NCI-H526 (cell line): ENCODE measurements at places on chromosomes 3 and 15.
A peak's percentile ranks its signal among the peaks of the same experiment; 100 is the strongest.

DNA sequence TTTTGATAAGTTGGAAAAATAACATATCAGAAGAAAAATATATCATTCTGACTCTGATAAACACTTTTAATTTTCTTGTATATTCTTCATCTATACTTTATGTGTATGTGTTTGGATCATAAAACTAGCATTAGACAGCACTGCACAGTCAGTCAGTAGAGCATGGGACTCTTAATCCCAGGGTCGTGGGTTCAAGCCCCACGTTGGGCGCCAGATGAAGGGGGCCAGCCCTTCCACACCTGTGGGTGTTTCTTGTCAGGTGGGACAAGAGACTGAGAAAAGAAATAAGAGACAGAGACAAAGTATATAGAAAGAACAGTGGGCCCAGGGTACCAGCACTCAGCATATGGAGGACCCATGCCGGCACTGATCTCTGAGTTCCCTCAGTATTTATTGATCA, 546.0 kb upstream of the NR2F2 start:
- DNase-seq = no peak

DNA sequence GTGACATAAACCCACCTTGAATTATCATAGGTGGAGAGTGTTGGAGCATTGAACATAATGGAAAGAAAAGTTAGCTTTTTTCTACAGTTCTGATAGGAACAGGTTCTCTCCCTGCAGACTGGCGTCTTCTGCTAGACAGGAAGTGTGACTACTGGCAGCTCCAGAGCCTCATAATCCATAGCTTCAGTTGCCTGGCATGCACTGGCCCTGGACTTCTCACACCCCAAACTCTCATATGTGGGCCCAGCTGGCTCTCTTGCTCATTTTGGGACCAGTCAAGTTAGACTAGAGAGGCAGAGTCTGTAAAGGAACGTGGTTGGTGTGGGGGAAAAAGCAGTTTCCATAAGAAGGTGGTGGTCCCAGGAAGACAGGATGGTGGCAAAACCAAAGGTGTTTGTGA, 180.1 kb downstream of the VGLL4 start:
- DNase-seq = no peak

DNA sequence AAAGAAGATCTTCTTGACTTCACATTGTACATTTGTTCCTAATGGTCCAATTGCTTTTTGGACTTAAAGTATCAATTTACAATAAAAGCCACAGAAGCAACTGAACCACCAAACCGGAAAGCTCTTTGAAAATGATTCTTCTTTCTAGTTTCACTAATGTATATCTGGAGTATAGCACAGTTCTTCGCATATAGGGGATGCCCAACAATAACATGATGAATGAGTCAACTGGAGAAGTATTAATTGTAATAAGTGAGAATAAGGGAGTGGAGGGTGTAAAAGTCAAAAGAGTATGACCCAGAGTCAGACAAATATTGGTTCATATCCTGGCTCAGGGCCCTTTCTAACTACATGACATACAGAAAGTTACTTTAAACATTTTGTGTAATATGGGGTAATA, 425.2 kb downstream of the ZBTB20 start:
- no peak for DNase-seq

DNA sequence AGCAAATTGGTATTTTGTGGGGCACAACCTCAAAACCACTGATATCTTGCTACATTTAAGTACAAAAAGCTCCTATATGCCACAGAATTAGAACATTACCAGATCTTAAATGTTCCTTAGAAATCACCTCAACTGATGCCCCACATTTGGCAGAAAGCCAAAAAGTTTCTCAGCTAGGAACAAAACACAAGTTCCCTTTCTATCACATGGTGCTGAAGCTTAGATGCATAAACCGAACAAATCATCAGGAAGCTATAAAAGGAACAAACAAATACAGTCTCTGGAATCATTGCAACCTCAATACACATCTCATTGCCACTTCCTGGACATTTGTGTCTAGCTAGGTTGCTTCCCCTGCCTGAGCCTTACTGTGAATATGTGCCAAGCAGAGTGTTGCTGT, 492.6 kb downstream of the LPP start:
- no peak for DNase-seq

GRCh38 chr3:143478115-143478693, 358.6 kb downstream of the CHST2 start:
- DNase-seq = no peak

DNA sequence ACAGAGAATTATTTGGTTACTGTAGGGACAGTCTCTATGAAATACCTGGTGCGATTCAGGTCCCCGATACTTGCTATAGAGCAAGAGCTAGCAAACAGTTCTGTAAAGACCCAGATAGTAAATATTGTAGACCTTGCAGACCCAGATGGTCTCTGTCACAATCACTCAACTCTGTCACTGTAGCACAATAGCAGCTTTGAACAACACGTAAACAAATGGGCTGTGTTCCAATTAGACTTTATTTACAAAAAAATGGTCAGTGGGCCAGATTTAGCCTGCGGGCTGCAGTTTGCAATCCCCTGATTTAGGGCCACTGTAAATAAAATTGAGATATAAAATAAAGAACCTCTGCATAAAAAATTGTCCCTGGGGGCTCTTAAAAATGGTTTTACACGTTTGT, 127.7 kb downstream of the SV2B start:
- peak; percentile 75 for DNase-seq

DNA sequence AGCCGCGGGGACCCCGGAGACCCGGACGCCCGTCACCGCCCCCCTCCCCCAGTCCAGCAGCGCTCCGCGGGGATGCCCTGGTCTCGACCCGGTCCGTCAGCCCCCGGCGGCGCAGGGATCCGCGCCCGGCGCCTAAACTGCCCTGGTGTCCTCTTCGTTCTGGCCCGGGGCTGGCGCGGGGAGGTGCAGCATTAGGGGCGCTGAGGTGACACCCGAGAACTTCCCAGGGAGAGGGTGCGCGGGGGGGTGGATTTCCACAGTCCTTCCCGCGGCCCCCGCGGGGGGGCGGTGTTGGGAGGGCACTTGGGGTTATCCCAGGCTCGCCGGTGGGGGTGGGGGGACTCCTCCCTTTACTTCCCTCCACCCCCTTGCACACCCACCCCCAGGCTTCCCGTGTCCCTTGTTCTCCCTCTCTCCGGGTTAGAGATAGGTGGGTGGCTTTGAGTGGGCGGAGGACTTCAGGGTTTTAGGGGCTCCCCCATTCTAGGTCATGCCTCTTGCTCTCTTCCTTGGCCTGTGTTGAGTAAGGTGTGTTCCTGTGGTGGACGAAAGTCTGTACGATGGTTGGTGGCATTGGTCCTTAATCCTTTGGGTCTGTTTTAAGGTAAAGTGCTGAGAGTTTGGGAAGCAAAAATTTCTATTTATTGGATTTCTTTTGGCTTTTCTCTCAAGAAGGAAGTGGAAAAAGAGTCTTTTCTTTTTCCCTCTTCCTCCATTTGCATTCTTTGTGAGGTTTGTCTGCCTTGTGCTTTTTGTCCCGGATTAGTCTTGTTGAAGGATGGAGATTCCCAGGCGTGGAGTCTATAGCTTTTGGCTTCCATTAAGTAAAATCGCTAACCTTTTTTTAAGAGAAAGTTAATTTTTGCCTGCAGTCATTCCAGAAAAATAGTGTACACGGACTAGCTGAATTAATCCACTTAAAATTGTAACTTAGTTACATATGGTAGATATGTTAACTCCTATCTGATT, 811 bp downstream of the SKIL start:
- peak; percentile 30 for DNase-seq

DNA sequence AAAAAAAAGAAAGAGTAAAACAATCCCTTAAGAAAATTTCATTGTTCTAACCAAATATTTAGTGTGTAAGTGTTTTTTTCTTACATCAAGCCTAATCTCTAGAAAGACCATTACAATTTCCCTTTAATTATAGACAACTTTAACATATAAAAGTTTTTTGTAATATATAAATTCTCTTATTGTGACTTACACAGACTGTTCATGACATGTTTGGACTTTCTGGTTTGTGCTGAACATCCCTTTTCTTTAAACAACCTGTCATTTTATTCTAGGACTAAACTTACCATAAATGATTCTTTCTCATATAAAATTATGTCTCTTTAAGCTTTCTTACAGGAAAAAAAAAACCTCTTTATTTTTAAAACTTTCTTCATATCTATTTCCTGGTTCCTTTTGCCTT, 13.0 kb upstream of the BTLA start:
- no peak for DNase-seq

- DNase-seq = no peak
These were observed 332.5 kb upstream of the TPRG1 start for GRCh38 chr3:188839187-188839695.

- DNase-seq = no peak
These were observed 114.6 kb downstream of the XXYLT1 start for GRCh38 chr3:195156286-195156890.

DNA sequence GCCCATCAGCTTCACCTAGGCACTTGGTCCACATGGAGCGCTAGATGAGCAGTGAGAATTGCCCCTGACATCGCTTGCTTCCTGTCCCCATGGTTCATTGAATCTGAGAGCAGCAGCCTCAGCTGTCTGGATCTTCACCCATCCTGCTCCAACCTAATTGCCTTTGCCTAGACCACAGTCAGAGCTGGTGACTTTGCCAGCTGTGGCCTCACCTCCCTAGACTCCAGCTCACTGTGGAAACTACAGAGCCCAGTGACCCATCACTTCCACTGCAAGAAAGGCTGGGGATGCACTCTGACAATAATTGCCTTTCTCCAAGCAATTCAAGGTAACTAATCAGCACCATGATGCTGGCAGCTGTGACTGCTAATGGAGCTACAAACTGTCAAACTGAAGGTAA, 30.6 kb upstream of the SLC6A1 start:
- no peak for DNase-seq
